ENCODE measurements at places on chromosomes 6 and 20.
A peak's percentile ranks its signal among the peaks of the same experiment; 100 is the strongest.

- DNase-seq = no peak
These were observed 814.4 kb downstream of the TENT5A start for GRCh38 chr6:80938131-80938530.

GRCh38 chr6:27771235-27771634, 141.0 kb downstream of the OR2B2 start:
- DNase-seq = no peak

DNA sequence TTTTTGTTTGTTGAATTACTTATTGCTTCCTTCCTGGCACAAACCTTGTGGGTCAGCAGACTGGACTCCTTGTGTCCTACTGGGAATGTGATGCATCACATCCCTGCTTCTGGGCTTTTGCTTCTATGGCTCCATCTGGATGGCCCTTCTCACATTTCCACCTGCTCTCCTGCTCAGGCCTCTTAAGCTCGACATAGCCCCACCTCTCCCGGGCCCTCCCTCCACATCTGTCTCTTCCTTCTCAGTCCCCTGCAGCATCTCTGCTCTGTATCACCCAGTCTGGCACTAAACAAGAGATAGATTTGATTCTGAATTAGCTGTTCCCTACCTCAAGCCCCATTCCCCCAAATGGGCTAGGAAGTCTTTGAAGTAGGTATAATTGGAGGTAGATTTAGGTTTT, 356.8 kb downstream of the DHX35 start:
- no peak for DNase-seq

DNA sequence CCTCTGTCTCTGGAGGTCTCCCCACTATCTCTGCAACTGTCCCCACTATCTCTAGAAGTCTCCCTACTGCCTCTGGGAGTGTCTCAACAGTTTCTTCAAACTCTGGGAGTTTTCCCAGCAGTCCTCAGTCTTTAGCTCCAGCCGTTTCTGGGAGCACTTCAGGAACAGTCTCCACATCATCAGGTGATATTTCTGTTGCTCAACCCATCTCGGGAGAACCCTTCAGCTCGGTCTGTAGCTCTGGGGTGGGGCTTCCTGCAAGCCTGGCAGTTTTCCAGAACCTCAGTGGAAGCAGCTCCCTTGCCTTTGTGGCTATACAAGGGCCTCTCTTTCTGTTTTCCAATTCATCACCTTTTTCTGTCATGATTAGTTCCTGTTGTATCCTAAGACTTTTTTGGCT, 3.0 kb upstream of the SFTA2 start:
- DNase-seq = no peak

- DNase-seq = no peak
These were observed 504.9 kb upstream of the MARCKS start for GRCh38 chr6:113352029-113352801.

- DNase-seq = peak; percentile 84
These were observed 35.2 kb upstream of the TBC1D22B start for GRCh38 chr6:37222125-37222967.

DNA sequence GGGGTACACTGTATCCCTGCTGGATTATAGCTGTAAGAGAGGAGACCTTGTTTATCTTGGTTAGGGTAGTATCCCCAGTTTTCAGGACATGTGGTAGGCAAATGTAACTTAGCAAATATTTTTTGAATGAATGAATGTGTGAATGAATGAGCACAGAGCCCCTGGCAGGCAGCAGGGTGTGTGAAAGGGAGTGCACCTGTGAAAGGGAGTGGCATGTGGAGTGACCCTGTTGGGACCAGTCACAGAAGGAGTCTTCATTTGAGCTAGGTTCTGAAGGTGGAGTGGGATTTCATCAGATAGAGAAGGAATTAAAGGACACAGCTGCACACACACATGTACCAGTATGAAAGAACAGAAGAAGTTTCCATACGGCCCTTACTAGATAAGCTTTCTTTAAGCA, 4.9 kb downstream of the SMAP1 start:
- no peak for DNase-seq

- DNase-seq = no peak
These were observed 42.2 kb downstream of the VSTM2L start for GRCh38 chr20:37945091-37945547.

DNA sequence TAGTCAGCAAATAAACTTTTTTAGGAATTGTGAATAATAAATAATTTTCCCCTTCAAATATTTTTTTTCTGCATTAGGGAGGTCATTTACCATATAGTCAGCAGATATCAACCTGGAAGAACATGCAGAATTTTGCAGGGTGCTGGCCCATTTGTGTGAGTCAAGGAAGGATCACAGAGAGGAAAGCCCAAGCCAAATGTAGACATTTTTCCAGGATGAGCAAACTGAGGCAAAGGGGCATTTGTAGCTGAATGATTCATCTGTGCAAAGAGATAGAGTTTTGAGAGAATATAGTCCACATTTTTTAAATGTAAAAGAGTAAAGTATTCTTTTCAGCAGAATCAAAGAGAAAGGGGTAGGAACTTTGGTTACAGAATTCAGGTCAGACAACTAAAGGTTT, 555.5 kb upstream of the MARCKS start:
- DNase-seq = no peak

- DNase-seq = peak; percentile 78
These were observed 146.2 kb upstream of the ECI2 start for GRCh38 chr6:4281341-4282293.

- no peak for DNase-seq
These were observed 8.9 kb upstream of the TMEM14A start for GRCh38 chr6:52662031-52662430.

DNA sequence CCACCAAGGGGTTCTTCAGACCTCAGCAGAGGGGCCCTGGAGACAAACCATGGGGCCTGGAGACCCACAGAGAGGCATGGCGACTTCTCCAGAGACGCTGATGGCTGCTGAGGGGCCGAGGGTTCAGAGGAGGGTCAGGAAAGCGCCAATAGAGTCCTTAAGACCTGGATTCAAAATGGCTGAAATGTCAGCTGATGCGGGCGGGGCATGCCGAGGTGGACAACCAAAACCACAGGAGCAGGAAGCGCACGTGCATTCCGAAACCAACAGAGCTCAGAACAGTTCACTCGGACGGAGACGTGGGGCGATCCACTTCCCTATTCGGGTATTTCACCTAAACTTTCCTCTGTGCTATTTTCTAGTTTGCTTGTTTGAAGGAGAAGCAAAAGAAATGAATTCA, 99.9 kb upstream of the RIN2 start:
- peak; percentile 76 for DNase-seq

DNA sequence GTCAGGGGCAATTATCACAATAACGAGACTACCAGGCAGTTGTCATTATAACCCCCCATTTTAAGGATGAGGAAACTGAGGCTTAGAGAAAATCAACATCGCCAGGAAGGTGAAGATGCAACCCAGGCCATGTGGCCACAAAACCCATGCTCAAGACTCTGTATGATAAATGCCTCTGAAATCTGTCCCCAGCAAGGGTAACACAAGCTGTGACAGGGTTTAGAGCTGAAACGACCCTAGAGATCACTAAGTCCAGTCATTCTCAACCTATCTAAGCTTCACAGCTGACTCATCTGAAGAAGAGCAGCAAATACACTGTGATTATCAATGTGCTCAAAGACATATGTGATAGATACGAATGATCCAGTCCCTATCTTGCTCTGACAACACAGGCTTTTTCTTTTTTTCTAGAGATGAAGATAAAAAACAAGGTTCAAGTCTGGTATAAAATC, 47.0 kb downstream of the ARHGAP18 start:
- peak; percentile 57 for DNase-seq

DNA sequence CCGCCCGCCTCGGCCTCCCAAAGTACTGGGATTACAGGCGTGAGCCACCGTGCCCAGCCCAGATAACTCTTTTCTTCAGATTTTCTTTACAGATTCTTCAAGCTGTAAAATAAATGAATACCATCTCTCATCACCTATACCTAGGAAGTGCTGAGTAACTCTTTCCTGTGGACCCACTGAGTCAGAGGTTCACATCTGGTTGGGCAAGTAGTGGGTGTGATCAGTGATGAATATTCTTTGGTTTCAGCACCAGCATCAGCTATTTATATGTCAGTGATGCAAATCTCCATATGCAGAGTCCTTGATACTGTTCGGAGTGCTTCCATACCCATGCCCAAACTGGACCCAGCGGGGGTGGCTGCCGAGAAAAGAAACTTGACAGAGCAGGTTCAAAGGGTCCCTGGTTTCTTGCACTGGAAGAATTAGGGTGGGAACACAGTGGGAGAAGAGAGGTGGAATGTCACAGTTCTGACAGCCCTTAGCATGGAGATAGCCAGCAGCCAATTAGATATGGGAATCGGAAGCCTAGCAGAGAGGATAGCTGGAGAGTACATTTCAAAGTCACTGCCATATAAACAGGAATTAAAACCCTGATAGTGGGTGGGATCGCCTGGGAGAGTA, 64.9 kb upstream of the DDR1 start:
- DNase-seq = no peak

GRCh38 chr6:12622566-12622965, 94.0 kb upstream of the PHACTR1 start:
- DNase-seq = no peak

DNA sequence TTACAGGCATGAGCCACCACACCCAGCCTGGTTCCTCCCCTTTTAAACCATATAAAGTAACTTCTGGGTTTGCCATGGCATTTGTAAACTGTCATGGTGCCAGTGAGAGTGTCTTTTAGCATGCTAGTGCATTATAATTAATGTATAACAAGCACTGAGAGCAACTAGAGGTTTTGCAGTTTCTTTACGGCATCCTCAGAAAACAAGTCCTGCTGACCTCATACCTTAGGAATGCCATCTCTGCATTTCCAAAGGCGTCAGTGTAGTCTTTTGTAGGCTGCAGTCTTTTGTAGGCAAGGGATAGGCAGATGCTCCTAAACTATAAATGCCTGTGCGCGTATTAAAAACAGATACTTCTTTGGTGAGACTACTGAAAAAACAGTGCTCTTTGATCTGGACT, 75.0 kb upstream of the EZR start:
- no peak for DNase-seq

GRCh38 chr6:126753606-126754005, 364.9 kb upstream of the RSPO3 start:
- DNase-seq = no peak

DNA sequence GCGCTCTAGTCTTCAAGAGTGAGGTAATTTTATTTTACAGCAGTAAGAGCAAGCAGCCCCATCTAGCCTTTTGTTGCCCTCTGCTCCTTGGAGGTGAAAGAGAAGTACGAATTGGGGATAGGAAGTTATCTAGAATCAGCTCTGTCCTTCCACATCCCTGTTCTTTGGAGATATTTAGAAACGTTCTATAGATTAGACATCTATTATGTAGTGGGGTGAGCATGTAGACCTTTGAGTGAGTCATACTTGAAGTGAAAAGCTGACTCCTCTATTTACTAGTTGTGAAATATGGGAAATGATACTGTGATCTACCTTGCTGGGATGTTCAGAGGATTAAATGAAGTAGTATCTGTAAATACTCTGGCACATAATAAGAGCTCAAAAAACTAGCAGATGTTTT, 36.0 kb upstream of the SLC35D3 start:
- DNase-seq = no peak

GRCh38 chr6:33768644-33769120, 20.2 kb downstream of the LEMD2 start:
- DNase-seq = peak; percentile 36

GRCh38 chr20:23125625-23126191, 39.6 kb upstream of the CD93 start:
- no peak for DNase-seq

- no peak for DNase-seq
These were observed 19.5 kb downstream of the SRSF6 start for GRCh38 chr20:43477193-43477592.

GRCh38 chr6:167806061-167806700, 20.5 kb upstream of the AFDN start:
- DNase-seq = no peak

DNA sequence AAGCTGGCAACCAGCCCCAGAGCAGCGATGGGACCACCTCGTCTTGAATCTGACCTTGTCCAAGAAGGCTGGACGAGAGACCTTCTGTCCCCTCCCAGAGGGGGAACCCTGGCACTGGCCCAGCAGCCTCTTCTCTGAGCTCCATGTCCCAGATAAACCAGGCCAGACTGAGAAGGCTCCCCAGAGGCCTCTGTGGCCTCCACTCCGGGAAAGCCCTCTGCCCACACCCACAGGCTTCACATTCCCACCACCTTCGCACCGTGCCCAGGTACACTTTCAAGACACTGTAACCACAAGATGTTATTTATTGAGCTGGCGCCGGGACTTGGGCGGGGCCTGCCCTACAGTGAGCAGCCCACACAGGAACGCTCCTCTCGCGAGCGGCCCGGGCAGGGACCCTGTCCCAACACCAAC, 33.2 kb downstream of the ADA start:
- no peak for DNase-seq

GRCh38 chr20:47748069-47748468, 37.2 kb downstream of the SULF2 start:
- DNase-seq = no peak

DNA sequence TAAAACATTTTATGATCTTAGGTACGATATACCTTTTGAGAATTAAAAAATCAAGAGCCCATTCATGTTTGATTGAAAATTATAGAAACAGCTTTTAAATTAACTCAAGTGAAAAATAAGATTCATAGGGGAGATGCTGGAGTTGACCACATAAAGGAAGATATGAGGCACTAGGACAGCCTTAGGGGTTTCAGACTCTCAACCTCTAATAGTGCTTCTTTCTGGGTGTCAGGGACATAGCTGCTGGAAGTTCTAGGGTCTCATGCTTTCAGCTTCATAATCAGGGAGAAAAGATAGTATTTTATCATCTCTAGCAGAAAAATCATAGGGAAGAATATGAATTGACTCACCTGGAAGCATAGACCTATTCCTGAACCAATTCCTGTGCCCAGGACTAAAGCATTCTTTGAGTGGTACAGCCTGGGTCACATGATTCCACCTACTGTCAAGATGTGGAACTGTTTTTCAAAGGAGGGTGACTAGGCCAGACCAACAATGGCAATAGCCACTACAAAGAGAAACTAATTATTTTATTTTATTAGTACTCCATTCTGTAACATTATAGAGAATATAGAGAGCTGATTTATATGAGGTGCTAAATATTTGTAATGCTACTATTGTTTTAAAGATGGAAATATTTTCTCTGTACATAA, 27.8 kb upstream of the CENPW start:
- DNase-seq = no peak

GRCh38 chr20:24587384-24588046, 118.1 kb downstream of the SYNDIG1 start:
- no peak for DNase-seq

DNA sequence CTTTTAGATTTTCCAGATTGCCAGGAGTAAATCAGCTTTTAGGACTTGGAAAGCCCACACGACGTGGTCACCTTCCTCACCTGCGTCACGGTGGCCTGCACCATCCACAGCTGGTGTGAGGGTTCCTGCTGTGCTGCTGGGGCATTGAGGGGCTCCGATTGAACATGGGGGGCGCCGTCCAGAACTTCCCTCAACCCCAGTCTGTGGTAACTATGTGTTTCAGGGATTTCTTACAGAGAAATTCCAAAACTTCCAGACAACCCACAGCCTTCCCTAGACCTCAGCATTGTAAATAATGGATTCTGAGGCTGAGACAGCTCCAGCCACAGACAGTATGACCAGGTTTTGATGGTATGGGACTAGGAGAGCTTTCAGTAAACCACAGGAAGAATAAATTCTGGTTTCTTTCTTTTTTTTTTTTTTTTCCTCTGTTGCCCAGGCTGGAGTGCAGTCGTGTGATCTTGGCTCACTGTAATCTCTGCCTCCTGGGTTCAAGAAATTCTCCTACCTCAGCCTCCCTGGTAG, 46.7 kb upstream of the IRF4 start:
- DNase-seq = no peak

- no peak for DNase-seq
These were observed 103.2 kb upstream of the SSTR4 start for GRCh38 chr20:22931653-22932608.
